ENCODE measurements at places on chromosomes 1 and 21.

- no peak for DNase-seq
Observed at GRCh38 chr1:94672001-94672400, 130.4 kb upstream of the F3 start.

DNA sequence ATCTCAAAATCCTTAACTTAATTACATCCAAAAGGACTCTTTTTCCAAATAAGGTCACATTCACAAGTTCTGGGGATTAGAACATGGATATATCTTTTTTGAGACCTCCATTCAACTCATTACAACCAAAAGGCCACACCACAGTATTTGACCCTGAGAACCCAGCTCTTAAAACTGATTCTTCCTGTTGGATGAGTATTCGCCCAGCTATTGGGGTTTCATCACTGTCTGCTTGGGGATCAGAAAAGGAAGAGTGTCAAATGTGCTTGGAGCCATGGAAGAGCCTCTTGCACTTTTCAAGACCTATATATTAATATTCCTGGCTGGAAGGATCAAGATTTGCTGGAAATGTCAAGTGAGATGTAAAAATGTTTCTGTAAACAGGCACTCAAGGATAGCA lies 5.4 kb upstream of the TINAGL1 start:
- DNase-seq, result no peak

DNA sequence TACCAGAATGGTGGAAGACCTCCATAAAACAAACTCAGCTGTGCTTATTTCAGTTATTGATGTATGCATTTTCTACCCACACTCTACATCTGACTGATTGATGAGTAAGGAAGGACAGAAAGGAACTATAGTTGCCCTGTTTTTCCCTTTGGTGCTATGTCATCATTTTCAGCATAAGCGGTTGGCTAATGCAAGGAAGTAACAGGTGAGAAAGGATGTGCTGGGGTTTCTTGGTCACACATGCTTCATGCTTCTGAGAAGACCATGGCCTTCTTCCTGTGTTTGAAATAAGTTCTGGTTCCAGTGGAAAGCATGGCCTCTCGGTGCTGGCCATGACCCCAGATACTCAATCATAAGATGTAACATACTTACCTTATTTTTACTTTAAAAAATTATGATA lies 541.2 kb downstream of the PTPRU start:
- no peak for DNase-seq

DNA sequence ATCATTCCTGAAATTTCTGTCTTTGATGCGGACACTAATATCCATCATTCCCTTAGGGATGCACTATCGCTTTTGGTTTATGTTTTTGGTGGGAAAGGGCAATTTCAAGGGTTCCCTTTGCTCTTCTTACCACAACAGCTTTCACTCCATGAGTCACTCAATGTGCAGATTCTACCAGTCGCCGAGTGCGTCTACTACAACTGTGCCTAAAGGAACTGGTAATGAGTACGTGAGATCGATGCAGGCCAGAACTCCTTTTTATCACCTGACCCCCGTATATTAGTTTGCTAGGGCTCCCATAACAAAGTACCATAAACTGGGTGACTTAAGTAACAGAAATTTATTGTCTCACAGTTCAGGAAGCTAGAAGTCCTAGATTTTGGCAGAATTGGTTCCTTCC lies 27.5 kb upstream of the TMEM54 start:
- no peak for DNase-seq

DNA sequence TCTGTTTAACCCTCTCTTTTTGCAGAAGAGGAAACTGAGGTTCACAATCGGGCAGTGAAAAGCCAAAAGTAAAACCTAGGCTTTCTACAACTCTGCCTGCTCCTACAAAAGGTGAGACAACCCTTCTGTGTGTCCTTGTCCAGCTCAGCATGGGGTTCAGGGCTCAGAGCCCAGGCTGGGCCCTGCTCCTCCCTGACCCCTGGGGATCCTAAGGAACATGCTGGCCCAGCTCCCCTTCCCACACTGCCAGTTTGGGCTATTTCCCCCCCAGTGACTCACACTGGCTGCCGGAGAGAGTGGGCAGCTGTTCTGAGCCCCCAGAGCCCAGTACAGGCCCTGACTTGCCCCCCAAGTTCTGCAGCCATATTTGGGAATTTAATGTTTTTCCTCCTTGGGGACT lies 8.9 kb downstream of the FAM229A start:
- DNase-seq, result no peak

GRCh38 chr1:12056331-12056841 lies 6.7 kb upstream of the TNFRSF8 start:
- no peak for DNase-seq

DNA sequence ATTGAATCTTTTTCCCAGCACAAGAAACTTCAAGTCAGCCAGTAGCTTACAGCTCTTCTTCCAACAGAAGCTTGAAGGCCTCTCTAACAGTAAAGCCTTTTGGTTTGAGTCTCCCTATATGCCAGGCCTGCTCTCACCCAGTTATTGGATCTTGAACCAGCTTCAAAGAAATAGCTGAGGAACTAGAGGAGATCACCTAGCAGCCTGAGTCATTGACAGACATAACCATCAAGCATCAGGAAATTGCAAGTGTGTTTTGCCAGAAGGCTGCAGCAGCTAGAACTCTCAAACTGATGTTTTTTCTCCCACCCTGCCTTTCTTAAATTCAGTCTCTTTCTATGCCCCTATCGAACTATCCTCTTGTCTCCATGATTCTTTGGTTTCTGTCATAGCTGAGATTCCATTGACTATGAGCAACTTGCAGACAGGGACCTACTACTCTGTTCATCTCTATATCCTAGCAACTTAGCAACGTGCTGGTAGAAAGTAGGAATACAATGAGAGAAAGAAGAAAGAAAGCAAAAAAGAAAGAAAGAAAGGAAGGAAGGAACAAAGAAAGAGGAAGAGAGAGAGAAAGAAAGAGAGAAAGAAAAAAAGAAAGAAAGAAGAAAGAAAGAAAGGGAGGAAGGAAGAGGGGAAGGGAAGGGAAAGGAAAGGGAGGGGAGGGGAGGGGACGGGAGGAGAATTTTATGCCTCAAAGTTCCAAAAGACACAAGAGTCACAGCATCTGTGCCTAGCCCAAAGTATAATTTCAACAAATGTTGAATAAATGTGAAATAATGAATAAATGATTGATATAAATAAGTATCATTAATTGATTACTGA lies 60.0 kb upstream of the FGGY start:
- no peak for DNase-seq

- DNase-seq, result no peak
Observed at GRCh38 chr1:77412820-77413530, 131.2 kb downstream of the AK5 start.

- no peak for DNase-seq
Observed at GRCh38 chr1:1024771-1025699, 5.1 kb downstream of the AGRN start.

GRCh38 chr1:248783367-248783766 lies 27.8 kb upstream of the LYPD8 start:
- no peak for DNase-seq

DNA sequence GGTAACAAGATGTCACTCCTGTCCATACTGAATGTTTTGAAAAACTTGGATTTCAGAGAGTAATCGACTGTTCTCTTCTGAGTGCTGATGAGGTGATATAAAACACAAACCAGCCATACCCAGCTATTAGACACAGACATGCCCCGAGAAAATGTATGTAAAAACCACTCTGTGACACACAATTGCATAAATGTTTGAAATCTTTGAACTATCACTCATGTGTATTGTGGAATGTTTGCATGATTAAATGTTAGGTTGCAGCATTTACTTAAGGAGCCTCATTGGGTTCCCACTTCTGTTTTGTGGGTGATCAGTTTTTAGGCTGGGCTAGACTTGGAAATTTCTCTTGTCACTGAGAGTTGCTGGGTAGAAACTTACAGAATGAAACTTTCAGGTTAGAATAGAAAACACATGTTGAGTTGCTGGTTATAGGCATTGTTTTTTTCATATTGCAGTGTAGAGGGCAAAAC lies 270.4 kb upstream of the B3GALT2 start:
- DNase-seq, result no peak

- no peak for DNase-seq
Observed at GRCh38 chr1:172308142-172308541, 112.3 kb upstream of the C1orf105 start.

DNA sequence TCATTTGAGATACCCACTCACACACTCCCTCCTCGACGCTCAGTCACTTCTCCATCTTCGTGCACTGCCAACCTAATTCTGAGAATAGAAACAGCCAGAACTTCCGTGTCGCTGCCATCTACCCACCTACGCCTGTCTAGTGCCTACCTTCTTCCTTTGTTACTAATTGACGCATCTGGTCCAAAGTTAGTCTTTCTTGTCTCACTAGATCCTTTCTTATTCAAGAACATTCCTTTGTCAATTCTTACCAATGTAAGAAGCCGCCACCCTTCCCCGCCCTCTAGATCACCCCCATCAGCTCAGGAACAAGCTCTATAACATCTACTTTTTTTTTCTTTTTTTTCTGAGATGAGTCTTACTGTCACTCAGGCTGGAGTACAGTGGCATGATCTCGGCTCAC lies 3.7 kb downstream of the PADI6 start:
- DNase-seq, result no peak

DNA sequence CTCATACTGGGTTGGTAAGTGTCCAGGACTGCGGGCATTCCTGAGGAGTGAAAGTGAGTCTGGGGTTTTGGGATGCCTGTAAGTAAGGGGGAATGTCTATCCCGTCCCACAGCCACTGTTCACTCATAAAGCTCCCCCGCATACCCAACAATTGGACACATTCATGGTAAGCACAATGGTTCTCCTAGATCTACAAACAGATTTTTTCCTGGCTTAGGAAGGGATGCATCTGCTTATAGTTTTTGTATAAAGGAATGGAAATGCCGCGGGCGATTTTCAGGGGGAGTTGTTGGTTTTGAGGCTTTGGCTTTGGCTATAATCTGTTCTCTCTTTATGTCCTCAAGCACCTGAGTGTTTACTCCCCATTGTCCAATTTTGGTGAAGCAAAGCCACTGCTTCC lies 7.1 kb downstream of the ERVH48-1 start:
- DNase-seq, result no peak

- no peak for DNase-seq
Observed at GRCh38 chr1:48617252-48617651, 145.2 kb upstream of the SPATA6 start.

GRCh38 chr1:93614986-93615581 lies 66.6 kb downstream of the BCAR3 start:
- DNase-seq, result no peak

GRCh38 chr21:45466330-45467220 lies 61.6 kb downstream of the COL18A1 start:
- DNase-seq, result no peak

DNA sequence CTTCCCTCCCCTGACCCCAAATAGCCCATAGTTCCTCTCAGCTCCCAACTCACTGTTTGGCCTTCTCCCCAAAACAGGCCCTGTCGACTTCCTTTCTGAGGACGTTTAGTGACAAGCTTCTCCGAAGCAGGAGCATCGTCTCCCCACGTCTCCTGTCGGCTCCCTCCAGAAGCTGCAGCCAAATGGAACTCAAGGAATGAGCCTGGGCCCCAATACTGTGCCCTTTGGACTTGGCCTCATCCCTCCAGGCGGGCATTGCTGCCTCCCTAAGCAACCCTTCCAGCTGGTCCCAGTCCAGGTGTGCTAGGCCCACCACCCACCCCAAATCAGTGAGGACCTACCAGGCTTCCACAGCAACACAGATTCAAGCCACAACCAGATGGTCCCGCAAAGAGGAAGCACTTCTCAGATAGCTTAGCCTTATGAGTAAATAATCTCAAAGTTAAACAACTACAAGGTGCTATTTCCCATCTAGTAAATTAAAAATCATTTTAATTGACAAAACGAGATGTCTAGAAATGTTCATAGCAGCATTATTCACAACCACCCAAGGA lies 33.0 kb downstream of the ACOT7 start:
- no peak for DNase-seq

DNA sequence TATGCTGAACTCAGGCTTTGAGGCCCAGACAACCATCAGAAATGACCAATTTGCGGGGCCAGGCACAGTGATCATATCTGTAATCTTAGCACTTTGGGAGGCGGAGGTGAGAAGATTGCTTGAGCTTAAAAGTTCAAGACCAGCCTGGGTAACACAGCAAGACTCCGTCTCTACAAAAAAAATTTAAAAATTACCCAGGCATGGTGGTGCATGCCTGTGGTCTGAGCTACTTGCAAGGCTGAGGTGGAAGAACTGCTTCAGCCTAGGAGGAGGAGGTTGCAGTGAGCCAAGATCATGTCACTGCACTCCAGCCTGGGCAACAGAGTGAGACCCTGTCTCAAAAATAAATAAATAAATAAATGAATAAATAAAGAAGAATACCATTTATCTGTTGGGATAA lies 156.5 kb downstream of the EIF4G3 start:
- DNase-seq, result no peak
